AG04449 (cell line): ENCODE measurements at places on chromosomes 11 and 22.

- peak; percentile 40 for DNase-seq
Measured at GRCh38 chr11:76371170-76371569, 9.8 kb downstream of the THAP12 start.

- DNase-seq: no peak
Measured at GRCh38 chr11:99281331-99281730, 260.6 kb downstream of the CNTN5 start.

GRCh38 chr11:50275133-50275532, 242.5 kb downstream of the OR4C45 start:
- DNase-seq: no peak

- no peak for DNase-seq
Measured at GRCh38 chr11:18727479-18728236, 1.7 kb upstream of the IGSF22 start.

- no peak for DNase-seq
Measured at GRCh38 chr11:66100272-66101065, 30.4 kb downstream of the PACS1 start.

DNA sequence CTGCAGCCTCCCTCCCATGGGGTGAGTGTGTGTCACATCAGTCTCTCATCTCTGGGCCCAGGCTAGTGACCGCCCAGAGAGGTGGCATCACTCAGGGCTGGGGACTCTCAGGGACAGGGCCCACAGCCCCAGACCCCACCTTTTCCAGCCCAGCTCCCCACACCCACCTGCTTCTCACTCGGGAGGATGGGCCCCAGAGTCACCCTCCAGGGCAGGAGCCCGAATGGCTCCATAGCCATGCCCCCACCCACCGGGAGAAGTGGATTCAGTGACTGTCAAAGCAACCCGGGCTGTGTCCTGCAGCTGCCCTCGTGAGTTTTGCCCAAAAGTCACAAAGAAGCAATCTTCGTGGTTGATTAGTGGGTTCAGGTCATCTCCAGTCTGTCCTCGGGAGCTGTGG, 26.0 kb downstream of the PARVG start:
- no peak for DNase-seq

- no peak for DNase-seq
Measured at GRCh38 chr22:27620367-27621154, 181.0 kb downstream of the MN1 start.

- no peak for DNase-seq
Measured at GRCh38 chr11:58574881-58575280, 775 bp downstream of the LPXN start.

DNA sequence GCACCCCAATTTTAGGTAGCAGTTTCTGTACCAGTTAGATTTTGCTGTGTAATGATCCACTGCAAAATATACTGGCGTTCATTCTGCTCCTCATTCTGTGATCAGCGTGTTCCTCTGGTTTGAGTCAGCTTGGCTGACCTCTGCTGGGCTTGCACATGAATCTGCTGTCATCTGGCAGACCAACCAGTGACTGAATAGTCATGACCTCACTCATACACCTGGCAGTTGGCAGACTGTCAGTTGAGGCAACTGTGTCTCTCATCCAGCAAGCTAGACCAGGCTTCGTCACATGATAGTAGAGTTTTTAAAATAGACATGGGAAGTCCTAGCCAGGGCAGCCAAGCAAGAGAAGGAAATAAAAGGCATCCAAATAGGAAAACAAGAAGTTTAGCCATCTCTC, 316.3 kb upstream of the LARGE1 start:
- DNase-seq: no peak

DNA sequence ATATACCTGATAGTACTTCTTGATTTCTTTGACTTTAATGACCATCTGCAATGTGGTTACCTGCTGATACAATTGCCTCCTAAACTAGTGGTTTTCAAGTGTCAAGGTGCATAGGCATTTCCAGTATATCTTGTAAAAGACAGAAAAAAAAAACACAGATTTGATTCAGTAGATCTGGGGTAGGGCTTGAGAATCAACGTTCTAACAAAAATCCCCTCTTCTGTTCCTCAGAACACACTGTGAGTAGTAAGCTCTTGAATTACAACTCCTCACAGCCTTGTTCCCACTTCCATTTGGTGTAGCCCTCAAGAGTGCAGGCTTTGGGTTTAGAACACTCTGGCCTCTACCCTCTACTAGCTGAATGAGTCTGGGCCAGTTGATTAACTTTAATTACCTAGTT, 78.0 kb upstream of the CTSC start:
- DNase-seq: no peak

DNA sequence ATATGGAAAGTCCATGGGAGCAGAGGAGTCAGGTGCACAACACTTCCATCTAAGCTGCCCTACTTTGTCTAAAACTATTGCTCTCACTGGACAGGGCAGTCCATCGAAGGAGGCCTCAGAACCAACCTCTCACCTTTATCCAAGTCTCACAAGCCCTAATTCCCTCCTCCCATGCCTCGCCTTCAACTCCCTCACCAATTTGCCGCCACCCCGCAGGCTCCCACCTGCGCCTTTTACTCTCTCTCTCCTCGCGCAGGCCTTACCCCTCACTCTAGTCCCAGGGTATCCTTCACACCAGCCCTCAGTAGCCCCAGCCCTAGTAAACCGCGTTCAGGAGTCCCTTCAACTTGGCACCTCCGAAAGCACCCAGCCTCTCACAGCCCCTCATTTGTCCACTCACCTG, 451 bp downstream of the FHIP1B start:
- DNase-seq: no peak

GRCh38 chr11:45470794-45471167, 184.6 kb upstream of the SYT13 start:
- DNase-seq: no peak

- DNase-seq: no peak
Measured at GRCh38 chr11:118295815-118296454, 8.6 kb upstream of the CD3E start.

DNA sequence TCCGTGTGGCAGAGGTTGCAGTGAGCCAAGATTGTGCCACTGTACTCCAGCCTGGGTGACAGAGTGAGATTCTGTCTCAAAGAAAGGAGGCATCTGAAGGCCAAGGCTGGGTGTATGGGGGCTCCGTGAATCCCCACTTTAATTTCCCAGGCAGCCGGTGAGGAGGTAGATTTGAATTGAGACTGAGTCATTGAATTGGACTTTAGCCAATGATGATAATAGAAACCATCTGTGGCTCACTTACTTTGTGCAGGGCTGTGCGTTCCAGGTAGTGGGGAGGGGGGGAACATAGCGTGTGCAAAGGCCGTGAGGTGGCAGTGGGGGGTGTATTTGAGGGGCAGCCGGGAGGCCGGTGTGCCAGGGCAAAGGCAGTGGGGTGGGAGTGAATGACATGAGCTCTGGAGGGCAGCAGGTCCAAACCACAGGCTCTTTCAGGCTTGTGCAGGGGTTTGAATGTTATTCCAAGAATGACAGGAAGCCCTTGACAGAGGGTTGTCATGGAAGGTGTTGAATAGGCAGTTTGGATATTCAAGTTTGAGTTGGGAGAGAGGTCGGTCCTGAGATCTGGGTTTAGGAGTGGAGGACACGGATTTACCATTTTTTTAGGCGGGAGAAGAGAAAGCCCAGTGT, 6.1 kb downstream of the ARHGAP8 start:
- DNase-seq: peak; percentile 7

DNA sequence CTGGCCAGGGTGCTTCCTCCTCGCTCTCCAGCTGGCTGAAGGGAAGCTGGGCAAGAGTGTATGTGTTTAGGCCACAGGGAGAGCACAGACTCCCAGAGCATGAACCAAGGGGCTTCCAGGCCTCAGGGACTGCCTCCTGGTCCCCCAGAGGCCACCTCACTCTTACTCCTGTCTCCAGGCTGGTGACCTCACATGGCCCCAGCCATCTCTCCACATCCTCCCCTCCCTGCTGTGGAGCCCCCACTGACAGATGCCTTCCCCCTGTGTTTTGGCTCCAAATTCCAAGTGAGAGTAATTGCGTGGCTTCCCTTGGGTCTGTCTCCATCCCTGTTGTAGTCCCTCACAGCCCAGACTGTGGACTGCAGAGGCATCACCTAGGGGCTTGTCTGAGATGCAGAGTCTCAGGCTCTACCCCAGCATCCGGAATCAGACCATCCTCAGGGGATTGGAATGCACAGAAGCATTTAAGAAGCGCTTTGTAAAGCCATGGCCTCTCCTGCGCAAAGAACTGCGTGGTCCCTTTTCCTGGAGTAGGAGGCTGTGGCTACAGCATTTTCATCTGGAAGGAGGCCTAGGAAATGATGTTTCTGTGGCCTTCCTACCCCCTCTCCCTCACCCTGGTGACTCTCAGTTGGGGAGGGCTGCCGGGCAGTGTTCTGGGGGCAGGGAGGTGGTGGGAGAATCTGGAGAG, 91.1 kb downstream of the ATXN10 start:
- no peak for DNase-seq
